ENCODE measurements at places on chromosomes 6 and 20.

GRCh38 chr6:29679962-29680361 lies 990 bp downstream of the ZFP57 start:
- DNase-seq, result no peak

DNA sequence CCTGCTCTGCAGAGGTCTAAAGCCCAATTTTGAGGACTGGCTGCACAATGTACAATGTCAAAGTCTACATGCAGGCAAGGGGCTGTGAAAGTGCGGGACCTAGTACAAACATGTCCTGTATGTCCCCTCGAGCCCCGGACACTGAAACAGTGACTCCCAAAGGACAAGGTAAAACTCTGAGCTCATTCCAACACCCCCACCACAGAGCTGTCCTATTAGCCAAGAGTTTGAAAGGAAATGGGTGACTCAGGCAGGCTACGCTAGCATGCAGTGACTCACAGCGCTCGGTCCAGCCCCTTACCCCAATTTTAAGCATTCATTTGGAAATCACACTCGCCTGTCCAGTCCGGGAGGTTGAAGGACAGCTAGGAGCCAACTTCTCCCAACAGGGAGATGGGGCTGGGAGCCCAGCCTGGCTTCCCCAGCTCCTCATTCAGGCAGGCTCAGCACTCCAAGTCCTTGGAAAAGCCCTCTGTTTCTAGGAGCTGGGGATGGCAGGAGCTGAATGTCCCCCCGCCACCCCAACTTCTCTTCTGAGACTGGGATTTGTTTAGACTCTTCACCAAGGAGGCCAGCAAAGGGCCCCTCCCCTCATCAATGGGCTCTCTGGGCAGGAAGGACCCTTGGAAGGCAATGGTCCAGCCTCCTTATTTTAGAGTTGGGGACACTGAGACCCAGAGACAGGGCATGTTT lies 3.9 kb downstream of the SDC4 start:
- no peak for DNase-seq

DNA sequence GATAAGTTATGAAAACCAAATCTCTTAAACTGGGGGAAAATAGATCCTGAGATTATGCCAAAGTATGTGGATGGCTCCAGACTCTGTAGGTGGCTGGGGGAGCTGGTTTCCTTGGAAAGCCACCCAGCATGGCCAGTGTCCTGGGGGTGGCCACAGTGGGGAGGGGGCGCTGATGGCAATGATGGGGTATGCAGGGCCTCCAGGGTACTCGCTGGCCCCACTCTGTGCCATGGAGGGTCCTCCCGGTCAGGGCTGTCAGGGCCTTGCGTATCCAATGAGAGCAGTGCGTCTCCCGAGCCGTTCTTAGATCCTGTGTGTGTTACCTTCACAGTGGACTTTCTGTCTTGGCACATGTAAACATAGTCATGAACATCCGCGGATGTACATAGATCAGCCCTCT lies 152.8 kb downstream of the TMEM242 start:
- DNase-seq, result no peak

- DNase-seq, result no peak
Measured at GRCh38 chr6:36805096-36805797, 34.0 kb downstream of the CPNE5 start.

- peak; percentile 27 for DNase-seq
Measured at GRCh38 chr6:68343901-68344300, 291.2 kb upstream of the ADGRB3 start.

DNA sequence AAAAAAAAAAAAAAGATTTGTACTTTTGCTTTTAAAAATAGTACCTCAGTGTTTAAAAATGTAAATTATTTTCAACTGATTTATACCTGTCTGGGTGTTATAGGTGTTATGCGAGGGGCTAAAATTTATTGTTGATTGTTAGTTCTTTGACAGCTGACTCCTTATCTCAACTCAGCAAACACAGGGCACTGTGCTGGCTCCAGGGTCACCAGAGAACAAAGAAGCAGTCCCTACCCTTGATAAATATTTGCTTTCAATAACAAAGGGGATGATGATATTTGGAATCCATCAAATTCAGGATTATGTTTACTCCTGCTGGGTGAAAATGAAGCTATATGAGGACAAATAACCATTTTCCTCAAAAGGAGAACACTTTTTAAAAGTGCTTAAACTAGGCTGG lies 34.2 kb upstream of the KAT14 start:
- no peak for DNase-seq

GRCh38 chr20:11686195-11686594 lies 231.5 kb upstream of the BTBD3 start:
- DNase-seq, result no peak

All from putamen (tissue), 1 donor.